Forelimb muscle (tissue), 1 donor: ENCODE measurements at places on chromosomes 11 and 22. TPM values are rescaled to one million over a fixed set of nuclear protein-coding genes. Genes with fewer than 3 reads are reported as not detected.

DNA sequence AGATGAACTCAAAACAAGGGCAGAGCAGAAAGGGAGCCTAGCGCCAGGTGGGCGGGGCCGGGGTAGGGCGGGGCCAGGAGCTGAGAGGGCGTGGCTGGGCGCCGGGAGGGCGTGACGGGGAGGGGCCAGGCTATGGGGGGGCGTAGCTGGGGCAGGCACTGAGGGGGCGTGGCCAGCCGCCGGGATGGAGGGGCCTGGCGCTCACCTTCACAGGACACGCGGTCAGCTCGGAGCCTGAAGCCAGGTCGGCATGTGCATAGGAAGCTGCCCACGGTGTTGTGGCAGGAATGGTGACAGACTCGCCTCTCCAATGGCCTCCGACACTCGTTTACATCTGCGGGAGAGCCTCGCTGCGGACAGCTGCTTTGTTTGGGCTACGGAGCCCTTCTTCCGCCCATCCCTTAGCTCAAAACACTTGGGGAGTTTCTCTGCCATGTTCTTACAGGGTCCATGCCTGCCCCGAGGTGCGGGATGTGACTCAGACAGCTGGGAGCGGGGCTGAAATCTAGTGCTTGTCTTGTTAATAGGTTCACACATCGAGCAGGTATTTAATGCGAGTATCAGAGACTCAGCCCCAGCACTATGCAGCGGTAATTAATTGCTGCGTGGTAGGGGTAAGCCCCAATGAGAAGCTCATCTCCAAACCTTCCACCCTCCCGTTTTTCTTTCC, 13.4 kb downstream of the VWCE start:
- no peak for DNase-seq

OR8D1 gene
- polyA plus RNA-seq = 0.05 TPM

DNA sequence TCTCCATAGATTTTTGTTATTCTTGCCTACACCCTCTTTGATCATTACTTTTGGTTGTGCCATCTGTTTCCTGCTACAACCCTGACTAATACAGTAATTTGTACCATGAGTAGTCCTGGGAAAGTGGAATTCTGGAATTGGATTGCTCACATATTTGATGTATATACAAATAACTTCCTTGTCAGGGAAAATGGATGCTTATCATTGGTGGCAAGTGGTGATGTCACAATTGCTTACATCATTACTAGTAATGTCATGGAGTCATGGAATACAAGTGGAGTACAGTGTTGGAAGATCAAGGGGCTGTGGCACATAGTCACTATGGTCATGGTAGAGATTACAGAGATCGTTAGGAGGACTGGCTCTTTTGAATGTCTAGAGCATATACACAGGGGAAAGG, 24.4 kb downstream of the AASDHPPT start:
- DNase-seq = no peak

- DNase-seq = no peak
Measured at GRCh38 chr11:126345759-126346585, 9.5 kb upstream of the ST3GAL4 start.

DNA sequence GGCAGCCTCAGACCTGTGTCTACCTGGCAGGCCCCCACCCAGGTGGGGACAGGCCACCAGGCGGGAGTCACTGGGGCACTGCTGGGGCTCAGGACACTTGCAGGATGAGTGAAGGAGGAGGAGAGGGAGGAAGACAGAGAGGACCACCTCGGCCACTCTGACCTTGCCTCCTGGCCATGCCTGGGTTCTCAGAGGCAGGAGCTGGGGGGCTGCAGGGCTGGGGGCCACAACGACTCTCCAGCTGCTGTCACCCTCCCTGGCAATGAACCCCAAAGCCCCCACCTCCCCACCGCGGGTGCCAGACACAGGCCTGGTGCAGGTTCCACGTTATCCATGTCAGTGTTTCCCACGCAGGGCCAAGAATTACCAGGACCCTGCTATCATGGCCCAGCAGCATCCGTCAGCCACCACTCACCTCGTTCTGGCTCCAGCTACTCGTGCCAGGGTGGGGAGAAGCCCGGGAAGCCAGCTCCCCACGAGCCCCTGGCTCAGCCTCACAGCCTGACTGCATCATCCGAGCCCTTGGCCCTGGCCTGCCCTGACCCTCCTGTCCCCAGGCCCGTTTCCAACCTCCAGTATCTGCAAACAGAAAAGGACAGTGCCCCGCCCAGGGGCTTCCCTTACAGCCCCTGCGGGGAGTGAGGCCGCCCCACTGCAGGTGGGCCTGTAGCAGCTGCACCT, 62.4 kb downstream of the BRD1 start:
- no peak for DNase-seq

GRCh38 chr11:46508360-46508759, 85.5 kb downstream of the AMBRA1 start:
- DNase-seq = no peak

DNA sequence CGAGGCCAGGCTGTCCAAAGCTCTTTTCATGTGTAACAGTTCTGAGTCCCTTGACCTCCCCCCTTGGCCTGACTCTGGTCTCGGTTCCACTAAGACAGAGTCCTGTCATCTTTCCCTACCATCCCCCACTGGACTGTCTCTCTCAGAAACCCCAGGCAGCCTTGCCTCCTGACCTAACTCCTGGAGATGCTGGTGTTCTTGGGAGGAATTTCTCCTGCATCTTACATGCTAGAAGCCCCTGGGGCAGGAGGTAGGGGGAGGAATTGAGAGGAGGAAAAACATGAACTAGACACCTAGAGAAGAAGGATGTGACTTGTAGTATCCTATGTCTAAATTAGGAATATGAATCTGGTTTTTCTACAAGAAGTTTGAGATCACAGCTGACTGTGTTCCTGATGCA, 648 bp upstream of the IL18BP start:
- DNase-seq = no peak
